ENCODE measurements at places on chromosomes 11 and 22.

- peak; percentile 24 for DNase-seq
These were observed 6.0 kb downstream of the XKR3 start for GRCh38 chr22:16819249-16819648.

- DNase-seq = no peak
These were observed 3.6 kb downstream of the ARHGAP8 start for GRCh38 chr22:44755956-44756361.

- no peak for DNase-seq
These were observed 36.9 kb upstream of the GNB1L start for GRCh38 chr22:19891317-19892256.

DNA sequence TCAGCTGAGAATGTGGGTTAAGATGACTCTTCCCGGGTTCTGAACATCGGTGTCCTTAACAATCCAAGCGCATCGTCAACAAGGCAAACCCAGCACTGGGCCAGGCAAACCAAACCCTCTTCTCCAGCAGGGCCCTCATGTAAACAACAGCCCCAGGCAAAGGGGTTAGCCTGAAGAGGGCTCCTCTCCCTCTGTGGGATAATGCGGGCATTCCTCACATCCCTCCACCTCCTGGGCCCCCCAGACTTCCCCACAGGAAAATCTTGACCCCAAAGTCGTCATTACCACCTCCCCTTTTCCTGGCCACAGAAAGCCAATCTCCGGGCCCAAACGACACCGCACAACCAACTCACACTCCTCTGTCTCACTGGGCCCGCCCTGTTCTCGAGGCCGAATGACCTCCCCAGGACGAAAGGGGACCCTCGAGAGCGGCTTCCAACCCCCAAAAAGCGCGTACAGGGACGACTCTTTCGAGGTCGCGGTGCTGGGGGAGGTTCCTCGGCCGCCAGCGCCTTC lies 566 bp downstream of the DDB1 start:
- peak; percentile 19 for DNase-seq

- DNase-seq = no peak
These were observed 5.0 kb downstream of the SIGIRR start for GRCh38 chr11:409600-410483.

DNA sequence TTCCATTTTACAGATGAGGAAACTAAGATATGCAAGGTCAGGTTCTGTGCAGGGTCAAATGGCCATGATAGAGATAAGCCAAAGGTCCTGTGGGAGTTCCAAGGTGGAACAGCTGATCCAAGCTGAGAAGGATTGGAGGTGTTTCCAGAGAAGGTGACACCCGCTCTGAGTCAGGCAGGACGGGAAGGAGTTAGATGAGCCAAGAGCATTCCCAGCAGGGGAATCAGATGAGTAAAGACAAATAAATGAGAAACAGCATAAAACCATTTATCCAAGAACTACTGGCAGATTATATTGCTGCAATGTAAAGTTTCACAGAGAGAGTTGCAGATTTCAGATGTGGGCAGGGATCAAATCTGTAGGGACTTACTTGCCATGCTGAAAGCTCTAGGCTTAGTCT lies 18.9 kb upstream of the HEPHL1 start:
- peak; percentile 66 for DNase-seq

DNA sequence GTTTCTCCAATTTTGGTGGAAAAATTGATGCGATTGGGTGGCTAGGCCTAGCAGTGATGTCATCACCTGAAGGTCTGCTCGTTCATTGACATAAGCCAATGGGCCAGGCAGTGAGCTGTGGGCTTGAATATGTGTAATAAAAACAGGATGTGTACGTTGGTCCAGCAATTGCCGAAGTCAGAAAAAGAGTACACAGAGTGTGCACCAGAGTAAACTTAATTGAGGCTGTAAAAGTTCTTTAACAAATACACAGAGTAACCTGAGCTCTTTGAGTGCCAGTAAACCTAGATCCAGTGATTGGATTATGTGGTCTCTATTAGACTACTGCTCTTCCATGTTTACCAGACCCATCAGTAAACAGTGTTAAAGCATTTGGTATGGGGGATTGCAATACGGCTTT lies 13.0 kb upstream of the GLYATL1 start:
- DNase-seq = no peak

DNA sequence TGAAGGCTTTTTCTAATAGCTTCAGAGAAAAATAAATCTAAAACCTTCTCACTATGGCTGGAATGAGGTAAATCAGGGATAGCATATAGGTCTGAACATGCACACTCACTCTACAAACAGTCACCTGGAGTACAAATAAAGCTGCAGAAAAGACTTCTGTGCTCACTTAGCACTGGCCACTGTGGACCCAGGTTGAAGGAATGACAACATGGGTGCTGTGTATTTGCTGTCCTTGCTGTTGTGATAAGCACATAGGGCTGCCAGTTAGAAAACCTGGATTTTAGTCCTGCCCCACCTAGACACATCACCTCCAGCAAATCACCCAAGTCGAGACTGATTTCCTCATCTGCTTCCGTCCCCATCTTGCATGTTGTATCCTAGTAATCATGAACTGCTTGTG lies 51.2 kb downstream of the FZD4 start:
- no peak for DNase-seq

DNA sequence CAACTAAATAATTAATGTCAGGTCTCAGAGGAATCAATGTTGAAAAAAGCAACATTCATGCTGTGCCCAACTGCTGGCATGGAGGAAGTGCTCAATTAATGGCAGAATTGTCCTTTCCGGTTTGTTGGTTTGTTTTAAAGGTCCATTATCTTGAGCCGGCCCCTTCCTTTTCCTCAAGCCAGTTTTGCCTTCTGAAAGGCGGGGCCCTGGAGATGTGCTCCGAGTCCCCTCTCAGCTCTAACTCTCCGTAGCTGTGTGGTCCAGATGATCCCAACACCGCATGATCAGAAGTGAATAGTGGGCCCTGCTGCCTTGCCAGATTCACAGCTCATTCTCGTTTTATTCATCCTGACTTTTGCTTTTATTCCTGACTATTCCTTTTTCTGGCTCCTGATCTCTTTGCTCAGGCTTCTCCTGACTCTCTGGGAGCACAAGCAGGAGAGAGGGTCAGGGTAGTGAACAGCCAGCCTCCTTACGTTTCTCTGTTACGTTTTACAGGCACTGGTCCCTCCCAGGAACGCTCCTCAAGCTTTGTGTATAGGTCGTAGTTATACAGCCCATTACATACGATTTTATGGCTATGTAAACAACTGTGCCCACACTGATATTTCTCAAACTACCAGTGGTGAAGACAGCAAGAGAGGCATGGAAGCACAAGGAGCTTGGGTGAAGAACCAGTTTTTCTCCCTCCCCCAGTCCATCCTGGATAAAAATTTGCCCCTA lies 265.9 kb downstream of the LARGE1 start:
- DNase-seq = no peak

DNA sequence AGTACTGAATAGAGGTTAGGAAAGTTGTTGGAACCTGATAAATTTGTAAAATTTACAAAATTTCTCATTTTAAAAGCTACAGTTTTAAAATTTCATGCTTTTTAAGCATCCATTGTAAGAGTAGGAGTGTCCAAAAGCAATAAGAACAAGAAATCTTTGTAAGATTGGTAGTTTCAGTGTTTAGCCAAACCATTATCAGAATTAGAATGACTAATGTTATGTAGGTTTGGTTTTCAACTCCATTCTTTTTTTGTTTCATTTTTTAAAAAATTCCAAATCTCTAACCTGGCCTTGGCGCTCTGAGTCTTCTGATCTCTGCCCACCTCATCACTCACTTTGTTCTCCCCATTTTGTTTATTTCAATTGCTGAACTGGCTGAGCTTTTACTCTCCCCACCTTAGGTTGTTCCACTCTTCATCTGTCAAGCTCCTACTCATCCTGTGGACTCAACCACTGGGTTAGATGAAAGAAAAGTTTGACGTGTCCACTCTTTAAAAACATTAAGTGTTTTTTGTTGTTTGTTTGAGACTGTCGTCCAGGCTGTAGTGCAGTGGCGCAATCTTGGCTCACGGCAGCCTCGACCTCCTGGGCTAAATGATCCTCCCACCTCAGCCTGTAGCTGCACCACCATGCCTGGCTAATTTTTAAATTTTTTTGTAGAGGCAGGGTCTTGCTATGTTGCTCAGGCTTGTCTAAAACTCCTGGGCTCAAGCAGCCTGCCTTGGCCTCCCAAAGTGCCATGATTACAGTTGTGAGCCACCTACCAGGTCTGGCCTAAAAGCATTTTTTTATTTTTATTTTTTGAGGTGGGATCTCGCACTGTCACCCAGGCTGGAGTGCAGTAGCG lies 14.0 kb downstream of the EP300 start:
- peak; percentile 58 for DNase-seq

GRCh38 chr22:45996241-45997076 lies 19.5 kb upstream of the WNT7B start:
- DNase-seq = peak; percentile 60

GRCh38 chr11:69674267-69674885 lies 777 bp downstream of the LTO1 start:
- DNase-seq = peak; percentile 73

DNA sequence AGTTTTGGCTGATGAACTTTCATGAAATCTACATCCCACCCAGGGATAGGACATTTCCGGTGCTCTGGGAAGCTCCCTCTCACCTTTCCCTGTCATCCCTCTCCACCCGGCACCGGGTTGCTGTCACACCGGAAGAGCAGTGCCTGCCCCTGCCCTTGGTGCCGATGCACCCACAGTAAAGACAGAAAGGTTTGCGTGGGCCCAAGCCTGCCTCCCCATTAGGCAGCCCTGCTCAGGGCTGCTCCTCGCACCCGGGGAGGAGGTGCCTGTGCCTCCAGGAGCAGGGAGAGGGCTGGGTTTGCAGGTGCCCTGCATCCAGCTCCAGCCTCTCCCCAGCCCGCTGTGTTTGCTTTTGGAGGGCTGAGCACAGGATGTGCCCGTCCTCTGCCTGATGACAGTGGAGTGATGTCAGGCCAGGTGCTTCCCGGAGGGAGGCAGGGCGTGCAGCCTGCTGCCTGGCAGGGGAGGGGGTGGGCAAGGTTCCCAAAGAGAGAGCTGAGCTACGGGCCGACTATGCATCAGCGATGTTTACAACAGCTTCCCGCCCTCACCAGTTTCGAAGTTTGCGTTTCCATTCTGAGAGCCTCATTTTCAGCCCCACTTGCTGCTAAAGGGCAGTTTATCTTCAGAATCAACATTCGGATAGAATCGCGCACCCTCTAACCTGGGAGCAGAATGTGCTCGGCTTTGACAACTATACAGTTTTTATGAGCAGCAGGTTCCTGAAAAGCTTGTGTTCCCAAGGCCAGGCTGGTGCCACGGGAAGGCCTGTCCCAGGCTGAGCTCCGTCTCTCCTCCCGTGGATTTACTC lies 83.2 kb upstream of the CLDN5 start:
- no peak for DNase-seq

GRCh38 chr22:36571991-36572390 lies 43.0 kb upstream of the EIF3D start:
- DNase-seq = no peak

- DNase-seq = no peak
These were observed 17.3 kb downstream of the FLI1 start for GRCh38 chr11:128711136-128711535.

DNA sequence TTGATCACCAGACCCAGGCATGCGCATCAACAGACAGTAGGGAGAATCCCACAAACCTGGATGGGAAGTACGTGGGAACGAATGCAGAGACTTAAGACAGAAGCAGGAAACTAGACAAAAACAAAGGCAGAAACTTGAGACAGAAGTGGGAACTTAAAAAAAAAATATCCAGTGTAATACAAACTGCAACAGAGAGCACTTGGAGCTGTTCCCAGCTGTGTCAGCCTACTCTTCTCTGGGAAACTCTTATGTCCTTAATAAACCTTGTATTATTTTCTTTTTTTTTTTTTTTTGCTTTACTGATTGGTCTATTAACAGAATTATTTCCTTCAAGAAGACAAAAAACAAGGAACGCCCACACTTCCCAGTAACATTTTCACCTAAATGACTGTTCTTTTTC lies 1818.1 kb upstream of the RAG2 start:
- no peak for DNase-seq

DNA sequence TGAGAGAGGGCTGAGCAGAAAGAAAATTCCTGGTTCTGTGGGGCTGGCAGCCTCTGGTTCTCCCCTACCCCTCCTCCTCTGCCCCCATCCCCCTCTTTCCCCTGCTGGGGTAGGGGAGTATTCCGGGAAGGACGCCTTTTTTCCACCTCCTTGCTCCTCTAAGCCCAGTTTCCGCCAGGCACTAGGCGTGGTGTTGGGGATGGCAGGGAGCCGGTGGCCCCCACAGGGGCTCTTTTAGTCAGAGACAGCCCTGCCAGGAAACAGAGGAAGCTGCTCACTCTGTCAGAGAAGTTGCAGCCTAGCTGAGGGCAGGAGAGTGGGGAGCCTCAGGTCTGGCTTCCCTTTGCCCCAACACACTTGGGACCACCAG lies 15.6 kb upstream of the ARHGEF17 start:
- DNase-seq = no peak

GRCh38 chr11:43694477-43694876 lies 13.9 kb downstream of the HSD17B12 start:
- DNase-seq = no peak

GRCh38 chr22:45657701-45658100 lies 13.9 kb upstream of the ATXN10 start:
- DNase-seq = no peak

- DNase-seq = peak; percentile 78
These were observed 9.8 kb downstream of the SPON1 start for GRCh38 chr11:13972043-13972910.

GRCh38 chr22:48054596-48054995 lies 1292.1 kb downstream of the TBC1D22A start:
- no peak for DNase-seq

DNA sequence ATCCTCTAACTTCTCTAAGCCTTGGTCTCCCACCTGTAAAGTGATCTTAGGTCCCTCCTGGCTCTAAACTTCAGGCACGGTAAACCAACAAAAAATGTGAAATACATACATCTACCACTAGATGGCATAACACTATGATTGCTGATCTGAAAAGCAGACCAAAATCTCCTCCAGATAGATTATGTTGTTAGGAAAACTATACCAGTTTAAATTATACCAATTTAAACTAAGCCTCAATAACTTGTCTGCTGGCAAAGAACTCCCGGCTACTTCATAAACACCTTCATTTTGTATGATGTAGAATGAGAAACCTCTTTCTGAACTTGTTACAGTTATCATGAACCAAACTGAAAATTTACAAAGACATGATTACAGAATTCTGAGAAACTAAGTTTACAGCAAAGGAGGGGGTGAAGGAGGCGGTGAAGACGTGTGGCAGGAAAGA lies 85.9 kb downstream of the SBF2 start:
- peak; percentile 30 for DNase-seq

- DNase-seq = no peak
These were observed 739 bp downstream of the ZMAT5 start for GRCh38 chr22:29765905-29766631.

DNA sequence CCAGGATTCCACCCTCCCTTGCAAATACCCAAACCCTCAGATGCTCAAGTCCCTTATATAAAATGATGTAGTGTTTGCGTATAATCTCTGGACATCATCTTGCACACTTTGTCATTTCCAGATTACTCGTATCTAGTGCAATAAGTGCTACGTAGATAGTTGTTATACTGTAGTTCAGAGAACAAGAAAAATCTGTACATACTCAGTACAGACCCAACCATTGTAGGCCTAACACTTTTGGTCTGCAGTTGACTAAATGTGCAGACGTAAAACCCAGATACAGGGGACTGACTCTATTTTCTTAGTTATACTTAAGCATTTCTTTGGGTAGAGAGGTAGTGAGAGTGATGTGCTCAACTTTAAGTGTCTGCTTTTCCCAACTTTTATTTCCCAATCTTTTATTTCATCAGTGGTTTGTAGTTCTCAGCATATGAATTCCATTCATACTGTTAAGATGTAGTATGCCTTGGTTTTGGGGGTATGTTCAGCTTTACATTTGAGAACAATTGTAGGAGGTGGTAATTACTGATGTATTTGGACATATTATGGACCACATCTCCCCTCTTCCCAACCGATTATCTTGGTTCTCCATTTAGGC lies 43.9 kb downstream of the DDX6 start:
- DNase-seq = peak; percentile 15

GRCh38 chr22:50399751-50400331 lies 56.7 kb downstream of the PPP6R2 start:
- peak; percentile 18 for DNase-seq
